Amygdala (tissue), 56 donors: ENCODE measurements at places on chromosomes 1 and 21.

DNA sequence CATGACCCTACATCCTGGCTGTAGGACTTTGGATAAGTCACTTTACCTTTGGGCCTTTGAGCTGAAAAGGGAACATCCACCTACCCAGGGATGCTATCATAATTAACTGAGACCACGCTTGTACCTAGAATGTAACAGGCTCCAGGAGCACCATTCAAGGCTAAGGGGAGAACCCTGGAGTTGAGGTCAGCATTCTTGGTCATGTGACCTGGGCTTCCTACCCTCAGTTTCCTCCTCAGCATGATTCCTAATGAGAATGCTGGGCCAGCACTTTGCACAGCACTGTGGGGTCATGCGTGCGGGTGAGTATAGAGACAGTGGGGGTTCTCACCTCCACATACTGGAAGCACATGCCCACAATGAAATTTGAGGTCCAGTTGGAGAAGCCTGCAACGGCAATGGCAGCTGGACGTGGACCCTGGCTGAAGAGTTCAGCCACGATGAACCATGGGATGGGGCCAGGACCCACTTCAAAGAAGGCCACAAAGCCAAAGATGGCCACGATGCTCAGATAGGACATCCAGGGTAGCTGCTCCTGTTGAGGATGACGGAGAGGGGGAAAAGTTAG lies 31.3 kb downstream of the SLC2A1 start:
- DNase-seq = no peak

- DNase-seq = no peak
These were observed 26.1 kb downstream of the VPS13D start for GRCh38 chr1:12255913-12256312.

- no peak for DNase-seq
These were observed 26.9 kb upstream of the LRRC3 start for GRCh38 chr21:44428281-44428960.

GRCh38 chr1:225360119-225360518 lies 67.7 kb downstream of the LBR start:
- DNase-seq = no peak

DNA sequence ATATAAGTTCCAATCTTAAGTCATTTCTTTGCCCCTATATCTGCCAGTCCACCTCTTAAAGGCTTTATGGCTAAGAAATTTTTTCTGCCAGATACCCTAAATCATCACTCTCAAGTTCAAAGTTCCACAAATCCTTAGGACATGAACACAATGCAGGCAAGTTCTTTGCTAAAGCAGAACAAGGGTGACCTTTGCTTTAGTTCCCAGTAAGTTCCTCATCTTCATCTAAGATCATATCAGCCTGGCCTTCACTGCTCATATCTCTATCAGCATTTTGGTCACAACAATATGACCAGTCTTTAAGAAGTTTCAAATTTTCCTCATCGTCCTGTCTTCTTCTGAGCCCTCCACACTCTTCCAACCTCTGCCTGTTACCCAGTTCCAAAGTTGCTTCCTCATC lies 402.2 kb upstream of the RUNX1 start:
- DNase-seq = no peak

DNA sequence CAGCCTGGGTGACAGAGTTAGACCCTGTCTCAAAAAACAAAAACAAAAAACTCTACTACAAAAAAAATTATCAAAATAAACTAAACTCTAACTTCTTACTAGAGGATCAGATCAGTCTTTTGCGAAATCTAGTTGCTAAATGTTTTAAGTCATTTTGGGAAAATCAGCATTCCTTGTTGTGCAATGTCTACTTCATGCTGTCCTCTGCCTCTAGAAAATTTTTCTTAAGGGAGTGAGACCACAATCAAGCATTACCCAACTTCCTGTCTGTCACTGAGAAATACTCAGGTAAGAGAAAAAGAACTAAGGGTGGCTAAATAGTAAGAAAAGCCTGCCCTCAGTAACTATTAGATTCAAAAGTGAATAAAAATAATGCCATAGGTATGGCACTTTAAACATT lies 67.2 kb upstream of the FOXD3 start:
- DNase-seq = no peak
